GM12878 (cell line): ENCODE measurements at places on chromosomes 11 and 22. TPM values are rescaled to one million over a fixed set of nuclear protein-coding genes. Genes with fewer than 3 reads are reported as not detected.

GRCh38 chr22:38753948-38754750, 1.6 kb downstream of the SUN2 start:
- DNase-seq = no peak

The NLRP6 gene
- 0.11 TPM in 1 of 2 replicates, not detected in the other for total RNA-seq

GRCh38 chr11:33655842-33656600, 44.6 kb downstream of the C11orf91 start:
- peak; percentile 53 for DNase-seq

DNA sequence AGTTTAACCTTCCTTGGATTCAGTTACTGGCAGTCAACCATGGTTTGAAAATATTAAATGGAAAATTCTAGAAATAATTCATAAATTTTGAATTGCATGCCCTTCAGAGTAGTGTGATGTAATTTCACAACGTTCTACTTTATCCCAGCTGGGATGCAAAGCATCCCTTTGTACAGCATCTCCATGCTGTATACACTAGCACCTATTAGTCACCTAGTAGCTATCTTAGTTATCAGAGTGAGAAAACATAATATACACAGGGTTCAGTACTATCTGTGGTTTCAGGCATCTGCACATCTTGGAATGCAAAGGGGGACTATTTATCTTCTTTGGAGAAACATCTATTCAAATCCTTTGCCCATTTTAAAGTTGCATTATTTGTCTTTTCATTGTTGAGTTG, 30.8 kb downstream of the CBL start:
- DNase-seq = no peak

DNA sequence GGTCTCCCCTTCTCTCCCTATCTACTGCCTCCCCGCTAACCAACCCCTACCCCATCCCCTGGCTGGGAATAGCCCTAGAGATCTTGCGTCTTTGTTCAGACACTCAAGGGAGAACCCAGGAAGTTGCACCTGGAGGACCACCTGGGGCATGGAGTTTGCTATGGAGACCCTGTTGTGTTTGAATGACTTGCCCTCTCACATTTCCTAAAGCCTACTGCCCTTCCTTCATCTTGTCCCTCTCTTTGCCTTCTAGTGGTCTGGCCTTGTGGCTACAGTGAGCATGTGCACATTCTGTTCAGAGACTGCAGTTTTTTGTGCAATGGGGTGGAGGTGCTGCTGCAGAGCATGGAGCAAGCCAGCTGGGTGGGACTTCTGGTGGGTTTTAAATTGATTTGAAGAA, 42.5 kb downstream of the ZNRF3 start:
- no peak for DNase-seq

The SNX32 gene
- total RNA-seq = 0.16 and 0.41 TPM in 2 replicates

DNA sequence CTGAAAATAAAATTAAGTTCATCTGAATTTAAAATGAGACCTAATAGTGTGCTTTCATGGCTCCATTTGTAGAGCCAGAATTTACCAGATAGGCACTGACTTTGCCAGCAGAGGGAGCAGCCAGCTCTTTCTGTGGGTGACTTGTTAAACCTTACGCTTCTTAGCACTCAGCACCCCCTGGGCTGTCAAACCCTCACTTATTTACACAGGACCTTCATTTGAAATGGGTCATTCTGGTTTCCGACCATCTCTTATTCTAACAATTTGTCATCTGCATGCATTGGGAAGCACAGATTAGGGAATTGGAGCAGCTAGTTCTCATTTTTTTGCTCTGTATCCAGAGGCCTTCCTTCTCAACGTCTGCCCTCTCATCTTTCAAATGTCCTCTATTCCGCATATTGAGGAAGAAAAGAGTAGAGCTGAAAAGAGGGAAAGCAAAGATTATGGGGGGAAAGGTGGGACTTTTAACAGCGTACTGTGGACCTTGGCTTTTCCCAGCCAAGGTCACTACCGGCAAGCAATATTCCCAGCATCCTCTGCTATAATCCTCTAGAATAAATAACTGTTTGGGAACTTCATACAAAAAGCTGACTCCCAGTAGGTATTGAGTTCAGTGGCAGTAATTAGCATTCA, 3.1 kb downstream of the ASRGL1 start:
- peak; percentile 12 for DNase-seq

DNA sequence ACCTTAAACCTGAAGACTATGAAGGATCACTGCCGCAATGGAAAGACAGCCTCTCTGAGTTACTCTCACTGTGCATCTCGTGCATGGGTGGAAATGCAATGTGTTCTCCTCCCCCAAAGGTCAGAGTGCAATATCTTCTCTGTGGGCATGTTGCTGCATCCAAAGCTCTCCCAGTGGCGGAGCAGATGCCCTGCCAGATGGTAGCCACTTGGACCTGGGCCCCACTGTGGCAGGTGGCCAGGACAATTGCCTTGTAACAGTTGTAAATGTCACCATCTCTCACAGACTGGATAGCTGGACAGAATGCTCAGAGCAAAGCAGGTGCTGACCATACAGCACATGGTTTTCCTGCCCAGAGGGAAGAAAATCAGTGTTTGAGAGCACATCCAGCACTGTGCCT, 542.0 kb downstream of the FAM181B start:
- DNase-seq = no peak
